ENCODE measurements at places on chromosomes 2 and 18. TPM values are rescaled to one million over a fixed set of nuclear protein-coding genes. Genes with fewer than 3 reads are reported as not detected.

The MYO1B gene
- total RNA-seq = 0.12 TPM

The ACADL gene
- total RNA-seq = not detected

The REEP1 gene
- 0.15 TPM for total RNA-seq

The CNDP1 gene
- total RNA-seq = not detected

The KIAA2012 gene
- total RNA-seq = not detected

The SLC38A11 gene
- not detected for total RNA-seq

DNA sequence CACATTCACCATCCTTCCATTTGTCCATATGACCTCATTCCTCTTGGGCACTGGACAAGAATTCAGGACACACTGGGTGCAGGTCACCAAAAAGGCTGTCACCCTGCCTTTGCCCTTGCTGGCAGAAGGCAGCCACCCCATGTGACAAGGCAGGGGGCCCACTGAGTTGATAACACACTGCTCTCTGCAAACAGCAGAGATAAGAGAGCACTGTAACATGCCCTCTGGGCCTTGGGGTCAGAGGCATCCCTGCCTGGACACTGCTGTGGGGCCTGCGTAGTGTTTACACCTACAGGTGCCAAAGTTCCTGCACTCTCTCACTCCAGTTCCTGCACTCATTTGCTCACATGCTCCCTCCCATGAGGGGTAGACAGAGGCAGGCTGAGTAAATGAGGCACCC, 344.7 kb upstream of the TCF4 start:
- no peak for DNase-seq

GRCh38 chr18:76167410-76167809, 327.6 kb downstream of the ZNF516 start:
- no peak for DNase-seq

GRCh38 chr18:3715231-3716080, 265.5 kb downstream of the TGIF1 start:
- DNase-seq = no peak

DNA sequence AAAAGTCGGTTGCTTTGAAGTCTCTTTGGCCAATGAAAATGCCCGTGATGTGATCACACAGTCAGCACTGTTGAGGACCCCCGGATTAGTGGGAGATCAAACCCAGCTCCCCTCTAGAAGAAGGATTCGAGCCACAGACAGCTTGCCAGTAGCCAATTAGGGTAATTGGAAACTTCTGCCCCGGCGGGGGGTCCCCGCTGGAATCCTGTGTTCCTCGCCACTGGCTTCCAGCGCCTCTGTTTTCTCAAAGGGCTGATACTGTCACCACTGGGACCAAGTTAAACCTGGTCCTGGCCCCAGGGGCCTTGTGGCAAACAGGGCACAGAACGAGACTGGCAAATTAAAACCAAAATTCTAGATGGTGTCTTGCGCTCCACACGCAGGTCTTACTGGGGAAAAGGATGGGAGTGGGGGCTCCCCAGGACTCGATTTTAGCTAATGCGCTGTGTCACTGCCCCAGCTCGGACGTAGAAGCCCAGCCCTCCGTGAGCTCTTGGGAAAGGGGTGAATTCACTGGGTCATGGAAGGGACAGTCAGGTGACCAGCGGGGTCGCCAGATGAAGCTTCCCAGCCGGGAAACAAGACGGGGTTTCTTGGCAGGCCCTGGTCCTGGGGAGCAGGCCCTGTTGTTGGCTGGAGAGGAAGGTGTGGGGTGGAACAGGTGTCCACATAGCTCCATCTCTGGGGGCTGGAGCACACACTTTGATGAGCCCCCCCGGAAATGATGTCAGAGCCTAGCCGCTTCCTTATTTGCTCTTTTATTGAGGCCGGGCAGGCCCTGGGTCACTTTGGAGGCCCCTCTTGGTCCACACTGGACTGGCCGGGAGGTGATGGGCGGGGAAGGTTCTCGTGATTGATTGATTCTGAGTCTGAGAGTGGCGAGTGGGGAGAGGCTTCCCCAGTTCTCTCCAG, 90.2 kb downstream of the SMAD7 start:
- no peak for DNase-seq

DNA sequence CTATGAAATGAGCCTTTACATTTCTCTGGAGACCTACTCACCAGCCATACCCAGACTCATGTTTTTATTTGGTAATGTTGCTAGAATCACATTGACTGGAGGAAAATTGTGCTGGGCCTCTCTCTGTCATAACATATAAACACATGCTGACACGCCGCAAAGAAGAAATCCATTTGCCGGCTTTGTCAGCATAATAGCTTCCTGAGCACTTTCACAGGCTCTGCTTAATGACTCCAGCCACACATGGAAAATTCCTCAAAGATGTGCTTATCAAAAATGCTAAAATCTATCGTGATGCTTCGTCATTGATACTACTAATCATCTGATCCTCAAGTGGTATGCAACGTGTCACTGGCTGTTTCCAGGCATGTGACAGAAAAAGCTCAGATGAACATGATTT, 63.1 kb downstream of the RND3 start:
- no peak for DNase-seq

- no peak for DNase-seq
Measured at GRCh38 chr18:52348209-52348608, 8.2 kb downstream of the DCC start.

DNA sequence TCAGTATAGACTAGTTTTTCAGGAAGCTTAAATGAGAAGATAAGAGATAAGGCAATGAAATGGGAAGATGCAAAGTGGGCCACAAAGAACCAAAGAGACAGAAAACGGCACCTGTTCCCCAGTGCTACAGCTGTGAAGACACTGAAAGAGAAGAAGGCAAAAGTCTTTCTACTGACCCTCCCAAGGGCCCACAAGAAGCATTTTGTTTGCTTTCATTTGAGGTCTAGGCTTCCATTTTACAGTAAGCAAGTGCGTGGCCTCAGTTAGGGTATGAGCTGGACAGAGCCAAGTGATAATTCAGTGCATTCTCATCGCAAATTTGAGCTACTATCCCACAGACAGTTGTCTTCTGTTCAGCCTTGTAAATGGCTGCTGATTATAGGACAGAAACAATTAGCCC, 53.4 kb upstream of the STK17B start:
- DNase-seq = no peak

DNA sequence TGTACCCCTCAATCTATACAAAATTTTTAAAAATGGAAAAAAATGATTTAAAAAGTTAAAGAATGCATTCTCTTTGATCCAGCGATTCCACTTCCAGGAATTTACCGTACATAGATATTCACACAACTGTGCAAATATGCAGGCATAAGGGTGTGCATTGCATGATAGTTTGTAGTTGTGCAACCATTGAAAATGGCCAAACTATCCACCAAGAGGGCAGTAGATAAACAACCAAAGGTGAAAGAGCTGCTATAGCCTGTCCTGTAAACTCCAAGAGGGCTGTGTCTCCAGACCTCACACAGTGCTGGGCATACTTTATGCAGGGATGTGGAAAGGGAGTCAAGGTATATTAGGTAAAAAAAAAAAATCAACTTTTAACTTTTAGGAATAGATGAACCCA, 116.5 kb upstream of the NEDD4L start:
- no peak for DNase-seq

GRCh38 chr2:230335461-230335863, 8.5 kb downstream of the SP140L start:
- DNase-seq = no peak

DNA sequence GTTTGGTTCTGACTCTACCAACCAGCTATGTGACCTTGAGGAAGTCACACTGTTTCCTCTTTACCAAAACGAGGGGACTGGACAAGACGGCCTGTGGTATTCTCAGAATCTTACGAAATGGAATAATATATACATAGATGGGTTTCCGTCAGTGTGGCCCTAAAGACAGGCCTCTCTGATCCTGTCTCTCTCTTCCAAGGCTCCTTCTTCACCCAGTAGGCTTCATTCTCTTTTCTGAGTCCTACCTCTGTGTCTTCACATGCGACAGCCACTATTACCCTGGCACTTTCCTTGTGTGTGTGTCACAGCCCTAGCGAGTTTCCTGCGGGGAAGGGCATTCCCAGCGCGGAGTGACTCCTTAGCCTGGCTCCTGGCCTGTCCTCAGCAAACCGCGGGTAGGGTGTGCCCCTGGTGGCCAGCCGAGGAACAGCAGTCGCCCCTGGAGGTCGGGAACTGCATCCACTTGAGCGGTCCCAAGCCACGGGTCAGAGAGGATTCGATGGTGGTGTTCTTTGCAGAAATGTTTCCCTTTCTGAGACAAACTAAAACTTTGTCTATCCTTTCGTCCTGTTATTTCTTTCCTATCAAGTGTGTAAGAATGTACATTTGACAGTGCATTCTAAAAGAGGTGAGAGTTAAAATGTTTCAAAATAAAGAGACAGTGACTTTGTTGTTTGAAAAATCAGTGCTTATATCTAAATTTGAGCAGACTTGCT, 63.3 kb downstream of the RAB31 start:
- peak; percentile 12 for DNase-seq

GRCh38 chr2:207107131-207107530, 58.6 kb downstream of the KLF7 start:
- DNase-seq = no peak

DNA sequence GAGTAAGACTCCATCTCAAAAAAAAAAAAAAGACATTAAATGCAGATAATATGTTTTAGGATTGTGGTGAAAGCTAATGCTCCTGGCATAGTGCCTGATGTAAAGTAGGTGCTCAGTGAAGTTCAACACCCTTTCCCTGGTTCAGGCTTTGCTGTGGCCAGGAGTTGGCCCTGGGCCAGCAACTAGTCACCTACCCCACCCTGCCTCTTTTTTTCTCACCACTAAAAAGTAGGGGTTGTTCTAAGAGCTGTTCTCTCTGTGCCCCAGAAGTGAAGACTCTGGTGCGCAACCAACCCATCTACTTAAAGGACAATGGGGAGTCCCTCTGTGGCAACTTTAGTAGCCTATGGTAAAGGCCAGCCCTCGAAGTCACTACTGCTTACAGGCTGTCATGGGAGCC, 75.9 kb downstream of the DNMT3A start:
- peak; percentile 52 for DNase-seq

GRCh38 chr2:136005462-136006196, 20.2 kb upstream of the DARS1 start:
- DNase-seq = no peak

DNA sequence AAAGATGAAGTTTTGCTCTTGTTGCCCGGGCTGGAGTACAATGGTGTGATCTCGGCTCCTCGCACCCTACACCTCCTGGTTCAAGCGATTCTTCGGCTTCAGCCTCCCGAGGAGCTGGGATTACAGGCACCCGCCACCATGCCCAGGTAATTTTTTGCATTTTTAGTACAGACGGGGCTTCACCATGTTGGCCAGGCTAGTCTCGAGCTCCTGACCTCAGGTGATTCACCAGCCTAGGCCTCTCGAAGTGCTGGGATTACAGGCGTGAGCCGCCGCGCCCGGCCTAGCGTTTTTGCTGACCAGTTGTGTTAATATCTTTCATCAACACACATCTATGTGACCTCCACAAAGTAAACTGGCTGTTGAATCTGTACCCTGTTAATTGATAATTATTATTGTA, 49.4 kb upstream of the KLHL14 start:
- DNase-seq = no peak

GRCh38 chr2:44342854-44343253, 18.4 kb downstream of the PREPL start:
- peak; percentile 14 for DNase-seq

GRCh38 chr2:47720036-47720435, 62.9 kb upstream of the MSH6 start:
- DNase-seq = no peak

Measured in CD4-positive, alpha-beta memory T cell (primary cell).